Fibroblast of lung (primary cell): ENCODE measurements at places on chromosomes 6 and 20. TPM values are rescaled to one million over a fixed set of nuclear protein-coding genes. Genes with fewer than 3 reads are reported as not detected.

PKIB gene
- 2.2 and 4.4 TPM in 2 replicates for polyA plus RNA-seq

CCM2L gene
- polyA plus RNA-seq: not detected in 2 replicates

GTSF1L gene
- not detected in 2 replicates for polyA plus RNA-seq

EMILIN3 gene
- polyA plus RNA-seq: 0.05 and 0.06 TPM in 2 replicates

MLIP gene
- polyA plus RNA-seq: 0.07 and 0.10 TPM in 2 replicates

SYTL3 gene
- polyA plus RNA-seq: 0.76 and 1.4 TPM in 2 replicates

GRM1 gene
- polyA plus RNA-seq: 0.03 TPM in 1 of 2 replicates, not detected in the other

PDCD2 gene
- polyA plus RNA-seq: 55.6 and 56.6 TPM in 2 replicates

OTOR gene
- not detected in 2 replicates for polyA plus RNA-seq

CST4 gene
- polyA plus RNA-seq: 0.16 TPM in 1 of 2 replicates, not detected in the other

SAYSD1 gene
- 11.3 and 11.9 TPM in 2 replicates for polyA plus RNA-seq

CAGE1 gene
- polyA plus RNA-seq: not detected in 2 replicates
